ENCODE measurements at places on chromosomes 11 and 22. TPM values are rescaled to one million over a fixed set of nuclear protein-coding genes. Genes with fewer than 3 reads are reported as not detected.

Gene LRRC32
- 29.5 TPM for polyA plus RNA-seq

Gene ADAMTS15
- polyA plus RNA-seq, result 0.41 TPM

Gene PANX3
- not detected for polyA plus RNA-seq

Gene HEPHL1
- not detected for polyA plus RNA-seq

- no peaks in the 10 kb centered on the region for H3K36me3 ChIP-seq
- DNase-seq, result peak; percentile 91
- H3K27ac ChIP-seq, result peak within 1 kb of the TSS; percentile 87
- H3K27me3 ChIP-seq, result peaks cover 8% of the 10 kb centered on the region
Measured at GRCh38 chr11:100687054-100687629, at the start of gene ARHGAP42. ARHGAP42 (plus strand) TSS chr11:100687288; CDS start chr11:100687679, 391 bp downstream.

Gene CASP1
- polyA plus RNA-seq, result 69.4 TPM

DNA sequence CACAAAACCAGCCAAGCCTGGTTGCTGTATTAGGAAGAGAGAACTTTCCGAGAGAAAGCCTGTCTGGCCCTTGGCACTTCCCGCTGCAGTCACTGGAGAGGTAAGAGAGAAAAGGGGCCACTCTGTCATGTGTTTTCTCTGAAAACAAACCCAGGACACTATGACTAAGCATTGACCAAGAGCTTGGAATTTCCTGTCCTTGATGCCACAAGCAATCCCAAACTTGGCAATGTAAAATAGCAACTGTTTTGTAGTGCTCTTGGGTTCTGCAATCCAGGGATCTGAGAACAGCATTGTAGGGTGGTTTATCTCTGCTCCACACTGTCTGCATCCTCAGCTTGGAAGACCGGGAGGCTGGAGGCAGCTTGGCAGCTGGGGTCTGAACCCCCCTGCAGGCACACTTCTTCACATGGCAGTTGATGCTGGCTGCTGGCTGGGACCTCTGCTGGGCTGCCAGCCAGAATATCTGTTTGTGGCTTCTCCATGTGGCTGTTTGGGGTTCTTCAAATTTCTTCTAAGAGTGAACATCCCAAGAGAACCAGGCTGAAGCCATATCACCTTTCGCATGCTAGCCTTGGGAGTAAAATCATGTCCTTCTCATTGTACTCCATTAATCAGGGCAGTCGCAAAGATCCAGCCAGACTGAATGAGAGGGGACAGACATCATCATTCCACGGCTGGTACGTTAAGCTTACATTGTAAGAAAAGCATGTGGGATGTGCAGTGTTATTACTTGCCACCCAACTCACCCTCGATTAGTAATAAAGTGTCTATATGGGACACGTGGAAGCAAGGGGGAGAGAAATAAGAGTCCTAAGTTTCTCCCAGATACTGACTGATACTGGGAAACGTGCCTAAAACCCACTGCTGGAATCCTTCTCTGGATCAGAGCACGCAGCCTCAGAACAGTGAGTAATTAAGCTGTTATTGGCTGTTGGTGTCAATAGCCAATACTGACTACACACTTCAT, 537.4 kb upstream of the B3GAT1 start:
- H3K36me3 ChIP-seq, result no peaks in the 10 kb centered on the region
- H3K4me3 ChIP-seq, result no peak overlapping the region
- no peak for DNase-seq

GRCh38 chr11:118398791-118399559, 2.4 kb upstream of the ATP5MG start:
- no peaks in the 10 kb centered on the region for H3K27me3 ChIP-seq
- DNase-seq, result no peak
- peaks cover 35% of the 10 kb centered on the region for H3K36me3 ChIP-seq
- peak overlapping the region; percentile 91 for H3K27ac ChIP-seq

DNA sequence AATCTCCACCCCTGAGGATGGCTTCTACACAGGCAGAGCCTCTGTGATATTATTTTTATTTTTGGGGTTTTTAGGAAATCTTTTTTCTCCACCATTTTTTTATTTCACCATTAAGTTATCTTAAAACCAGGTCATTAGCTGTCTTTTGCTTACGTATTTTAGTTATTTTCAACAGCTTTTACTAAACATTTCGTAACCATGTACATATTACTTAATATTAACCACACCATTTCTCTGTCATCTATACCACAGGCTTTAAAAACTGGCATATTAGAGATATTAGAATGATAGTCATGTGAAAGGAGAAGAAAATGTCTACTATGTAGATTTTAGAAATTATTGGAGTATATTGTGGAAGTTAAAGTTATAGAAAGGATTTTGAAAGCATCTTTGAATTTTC, 37.4 kb downstream of the YAP1 start:
- peaks cover 12% of the 10 kb centered on the region for H3K4me1 ChIP-seq
- no peak for DNase-seq
- H3K27me3 ChIP-seq, result no peaks in the 10 kb centered on the region

GRCh38 chr11:44427432-44427831, 117.5 kb upstream of the ALX4 start:
- no peaks in the 10 kb centered on the region for H3K27me3 ChIP-seq
- no peak overlapping the region for H3K4me3 ChIP-seq
- H3K27ac ChIP-seq, result no peak overlapping the region
- no peaks in the 10 kb centered on the region for H3K36me3 ChIP-seq
- DNase-seq, result no peak

Gene MTA2
- polyA plus RNA-seq, result 94.6 TPM

DNA sequence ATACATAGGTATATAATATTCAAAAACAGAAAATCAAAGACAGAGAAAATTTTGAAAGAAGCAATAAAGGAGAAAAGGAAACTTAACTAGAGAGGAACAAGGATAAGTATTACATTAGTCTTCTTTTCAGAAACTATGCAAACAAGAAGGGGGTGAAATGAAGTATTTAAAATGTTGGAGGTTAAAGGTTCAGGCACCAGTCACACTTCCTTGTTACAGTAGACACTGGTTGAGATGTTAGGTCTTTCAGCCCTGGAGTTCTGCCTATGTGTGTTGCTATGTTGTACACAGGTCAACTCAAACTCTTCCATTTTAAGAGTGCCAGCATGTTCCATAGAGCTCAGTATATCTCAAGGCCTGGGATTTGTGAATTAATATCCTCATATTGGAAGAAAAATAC, 6.0 kb upstream of the MS4A4A start:
- H3K27me3 ChIP-seq, result no peaks in the 10 kb centered on the region
- H3K4me3 ChIP-seq, result no peak overlapping the region

Gene INPP5J
- polyA plus RNA-seq, result 0.14 TPM

Gene API5
- polyA plus RNA-seq, result 28.2 TPM

Gene FUT4
- polyA plus RNA-seq, result 2.0 TPM

DNA sequence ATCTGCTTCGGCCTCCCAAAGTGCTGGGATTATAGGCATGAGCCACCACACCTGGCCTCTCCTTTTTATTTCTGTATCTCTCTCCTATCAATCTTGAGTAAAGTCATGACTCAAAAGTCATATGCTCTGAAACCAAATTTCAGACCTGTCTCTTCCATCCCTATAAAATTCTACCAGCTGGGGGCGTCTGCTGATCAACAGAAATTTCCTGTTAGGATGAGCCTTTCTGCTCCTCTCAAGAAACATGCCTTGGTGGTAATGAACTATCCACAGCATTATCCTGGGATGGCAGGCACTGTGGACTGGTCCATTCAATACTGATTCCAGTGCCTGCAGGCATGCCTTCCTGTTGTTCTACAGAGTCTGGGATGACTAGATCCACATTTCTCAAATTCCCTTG, 472.6 kb downstream of the NELL1 start:
- no peaks in the 10 kb centered on the region for H3K4me1 ChIP-seq
- no peaks in the 10 kb centered on the region for H3K27me3 ChIP-seq
- DNase-seq, result no peak

Gene IGF2
- polyA plus RNA-seq, result 0.74 TPM

GRCh38 chr11:5286351-5286750, 15.4 kb downstream of the OR51B4 start:
- no peaks in the 10 kb centered on the region for H3K4me1 ChIP-seq
- H3K27ac ChIP-seq, result no peak overlapping the region
- H3K27me3 ChIP-seq, result no peaks in the 10 kb centered on the region
- DNase-seq, result no peak
- no peaks in the 10 kb centered on the region for H3K36me3 ChIP-seq

Gene SPECC1L
- 14.1 TPM for polyA plus RNA-seq

GRCh38 chr11:43392713-43393112, 34.0 kb downstream of the TTC17 start:
- no peak overlapping the region for H3K27ac ChIP-seq
- H3K4me1 ChIP-seq, result no peaks in the 10 kb centered on the region
- no peaks in the 10 kb centered on the region for H3K27me3 ChIP-seq

Gene THY1
- 7.7 TPM for polyA plus RNA-seq

Gene NEU3
- 3.2 TPM for polyA plus RNA-seq

DNA sequence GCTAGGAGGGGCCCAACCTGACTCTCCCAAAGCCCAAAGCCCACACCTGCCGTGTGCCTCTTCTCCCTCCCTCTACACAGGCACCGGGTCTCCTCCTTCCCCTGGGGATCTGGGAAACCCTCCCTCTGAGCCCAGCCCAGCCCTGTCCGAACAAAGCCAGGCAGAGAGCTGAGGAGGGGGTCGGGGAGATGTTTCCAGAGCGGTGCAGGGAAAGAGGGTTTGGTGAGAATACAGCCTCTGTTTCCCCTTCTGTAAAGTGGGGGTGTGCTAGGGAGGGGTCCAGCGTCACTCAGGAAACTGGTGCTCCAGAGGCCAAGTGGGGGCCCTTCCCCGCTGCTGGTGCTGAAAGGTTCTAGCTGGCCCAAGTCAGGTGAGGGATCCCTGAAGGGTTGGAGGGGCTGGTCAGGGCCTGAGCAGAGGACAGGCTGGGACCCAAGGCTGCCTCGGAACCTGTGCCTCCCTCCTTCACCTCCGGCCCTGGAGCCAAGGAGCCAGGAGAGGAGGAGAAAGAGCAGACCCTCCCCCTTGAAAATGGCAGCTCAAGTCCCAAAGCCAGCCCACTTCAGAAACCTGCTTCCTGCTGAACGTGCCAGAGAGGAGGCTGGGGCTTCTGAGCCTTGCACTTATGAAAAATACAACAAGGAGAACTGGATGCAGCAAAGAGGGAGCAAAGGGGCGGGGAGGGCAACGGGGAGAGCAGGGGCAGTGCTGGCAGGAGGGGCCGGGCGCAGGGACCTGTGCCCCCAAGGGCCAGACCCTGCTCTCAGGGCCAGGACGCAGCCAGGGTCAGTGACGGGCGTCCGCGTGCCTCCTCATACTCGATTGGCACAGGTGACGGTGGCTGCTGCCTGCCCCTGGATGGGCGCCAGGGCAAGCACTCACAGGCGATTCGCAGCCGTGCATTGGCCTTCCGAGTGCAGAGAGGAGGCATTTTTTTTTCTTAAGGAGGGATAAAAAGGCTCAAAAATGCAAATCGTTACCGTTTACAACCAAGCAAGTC, 43.2 kb downstream of the MACROD1 start:
- no peak overlapping the region for H3K4me3 ChIP-seq
- H3K27me3 ChIP-seq, result no peaks in the 10 kb centered on the region
- H3K4me1 ChIP-seq, result no peaks in the 10 kb centered on the region
- H3K27ac ChIP-seq, result no peak overlapping the region
- DNase-seq, result no peak

GRCh38 chr11:131944736-131945135, 574.3 kb downstream of the NTM start:
- H3K36me3 ChIP-seq, result no peaks in the 10 kb centered on the region
- no peak for DNase-seq
- H3K27ac ChIP-seq, result no peak overlapping the region
- no peaks in the 10 kb centered on the region for H3K27me3 ChIP-seq
- H3K4me1 ChIP-seq, result no peaks in the 10 kb centered on the region

- H3K4me1 ChIP-seq, result peaks cover 15% of the 10 kb centered on the region
- no peak overlapping the region for H3K4me3 ChIP-seq
- H3K27me3 ChIP-seq, result no peaks in the 10 kb centered on the region
Measured at GRCh38 chr22:37126882-37127281, 17.4 kb upstream of the TMPRSS6 start.

DNA sequence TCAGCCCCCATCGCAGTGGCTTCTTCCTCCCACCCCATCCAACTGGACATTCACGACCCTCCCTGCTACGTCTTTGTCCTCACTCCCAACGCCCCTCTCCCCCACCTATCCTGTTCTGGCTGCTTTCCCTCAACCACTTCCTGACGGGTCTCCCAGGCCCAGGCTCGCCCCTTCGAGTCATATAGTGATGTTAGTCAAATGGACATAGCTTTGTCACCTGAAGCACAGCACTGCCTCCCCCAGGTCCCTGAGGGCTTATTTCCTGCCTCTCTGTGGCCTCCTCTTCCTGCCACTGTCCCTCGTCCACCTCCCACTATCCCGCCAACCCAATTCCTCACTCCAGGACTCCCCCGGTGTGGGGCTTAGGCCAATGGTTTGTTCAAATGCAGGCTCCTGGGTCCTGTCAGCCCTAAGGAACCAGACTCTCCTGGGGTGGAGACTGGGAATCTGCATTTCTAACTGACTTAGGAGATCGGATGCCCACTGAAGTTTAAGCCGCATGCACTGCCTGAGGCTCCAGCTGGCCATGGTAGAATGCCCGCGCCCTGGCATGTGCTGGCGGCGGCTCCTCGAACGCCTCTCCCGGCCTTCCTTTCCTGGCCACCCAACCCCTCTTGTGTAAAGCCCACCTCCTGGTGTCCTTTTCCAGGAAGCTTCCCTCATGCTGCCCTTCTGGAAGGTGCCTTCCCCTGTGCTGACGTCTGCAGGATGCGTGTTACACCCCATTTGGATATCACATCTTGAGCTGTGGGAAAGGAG, 18.3 kb downstream of the SUN2 start:
- peaks cover 13% of the 10 kb centered on the region for H3K4me1 ChIP-seq
- DNase-seq, result peak; percentile 61
- peaks cover 17% of the 10 kb centered on the region for H3K36me3 ChIP-seq
- H3K27me3 ChIP-seq, result no peaks in the 10 kb centered on the region

- no peak for DNase-seq
- no peak overlapping the region for H3K4me3 ChIP-seq
- H3K27me3 ChIP-seq, result no peaks in the 10 kb centered on the region
- no peaks in the 10 kb centered on the region for H3K4me1 ChIP-seq
- H3K36me3 ChIP-seq, result no peaks in the 10 kb centered on the region
Measured at GRCh38 chr11:74739546-74740270, 8.5 kb upstream of the CHRDL2 start.

Gene RASD2
- polyA plus RNA-seq, result 0.04 TPM

DNA sequence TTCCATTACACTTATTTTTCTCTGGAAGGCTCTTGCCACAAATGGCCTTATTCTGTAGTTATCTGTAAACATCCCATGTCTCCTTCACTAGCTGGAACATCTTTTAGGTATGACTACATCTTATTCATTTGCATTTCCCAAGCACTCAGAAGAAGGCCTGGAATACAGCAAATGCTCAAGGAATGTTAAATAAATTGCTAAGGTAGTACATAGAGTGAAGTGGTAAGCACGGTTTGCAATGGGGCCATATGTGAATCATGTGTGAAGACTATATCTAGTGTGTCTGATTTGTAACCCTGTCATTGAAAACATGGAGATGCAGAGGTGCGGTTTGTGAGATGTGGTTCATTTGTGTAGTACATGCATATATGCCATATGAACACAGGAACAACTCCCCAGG, 33.5 kb downstream of the GDPD4 start:
- no peak overlapping the region for H3K27ac ChIP-seq
- H3K27me3 ChIP-seq, result no peaks in the 10 kb centered on the region
- H3K4me1 ChIP-seq, result no peaks in the 10 kb centered on the region
- no peak overlapping the region for H3K4me3 ChIP-seq
- DNase-seq, result no peak

Gene LUZP2
- 0.11 TPM for polyA plus RNA-seq

- H3K4me1 ChIP-seq, result peaks cover 21% of the 10 kb centered on the region
- DNase-seq, result peak; percentile 5
- H3K27me3 ChIP-seq, result no peaks in the 10 kb centered on the region
- no peaks in the 10 kb centered on the region for H3K36me3 ChIP-seq
Measured at GRCh38 chr11:76802151-76802550, 19.0 kb downstream of the TSKU start.

Measured in spleen (tissue), 13 donors.